ENCODE measurements at places on chromosomes 6 and 20.
A peak's percentile ranks its signal among the peaks of the same experiment; 100 is the strongest.

DNA sequence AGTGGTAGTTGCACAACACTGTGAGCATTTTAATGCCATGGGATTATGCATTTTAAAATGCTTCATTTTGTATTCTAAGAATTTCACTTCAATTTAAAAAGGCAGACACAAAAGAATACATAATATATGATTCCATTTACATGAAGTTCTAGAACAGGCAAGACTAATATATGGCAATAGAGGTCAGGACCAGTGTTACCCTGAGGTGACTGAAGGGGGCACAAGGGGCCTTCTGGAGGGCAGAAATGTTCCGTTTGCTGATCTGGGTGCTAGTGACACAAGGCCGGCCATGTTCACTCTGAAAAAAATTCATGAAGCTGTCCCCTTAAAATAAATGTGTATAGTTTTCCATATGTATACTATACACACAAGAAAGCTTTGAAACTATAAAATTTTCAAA lies 28.5 kb downstream of the TASP1 start:
- DNase-seq, result no peak

DNA sequence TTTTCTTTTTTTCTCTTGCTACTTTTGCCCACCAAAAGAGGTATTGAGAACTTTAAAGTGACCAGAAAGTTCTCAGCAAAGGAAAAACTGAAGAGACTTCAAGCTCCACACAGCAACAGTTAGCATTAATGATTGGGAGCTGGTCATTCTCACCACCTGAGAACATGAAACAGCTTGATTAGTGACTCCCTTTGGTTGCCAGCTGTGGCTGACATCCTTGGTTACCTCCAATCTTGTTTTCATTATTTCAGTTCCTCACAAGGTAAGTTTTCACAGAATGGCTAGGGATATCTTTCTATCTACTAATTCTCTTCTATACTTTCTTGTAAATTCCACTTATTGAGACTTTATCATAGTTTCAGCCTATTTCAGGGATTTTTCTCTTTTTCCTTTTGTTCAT lies 427.9 kb downstream of the QKI start:
- no peak for DNase-seq

DNA sequence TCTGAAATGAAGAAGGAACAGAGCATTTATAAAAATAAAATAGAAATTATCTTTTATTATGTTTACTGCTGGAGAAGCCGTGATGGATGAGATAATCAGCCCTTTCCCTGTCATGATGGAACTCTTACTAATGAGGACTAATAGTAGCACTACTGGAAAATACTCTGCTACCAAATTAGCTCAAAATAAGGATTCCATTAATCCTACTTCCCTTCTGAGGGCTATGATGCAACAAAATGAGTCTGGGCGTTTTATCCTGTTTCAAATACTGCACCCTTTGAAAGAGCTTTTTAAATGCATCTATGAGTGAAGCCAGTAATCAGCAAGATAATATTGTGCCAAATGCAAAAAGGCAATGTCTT lies 59.3 kb upstream of the CARMIL1 start:
- DNase-seq, result no peak

DNA sequence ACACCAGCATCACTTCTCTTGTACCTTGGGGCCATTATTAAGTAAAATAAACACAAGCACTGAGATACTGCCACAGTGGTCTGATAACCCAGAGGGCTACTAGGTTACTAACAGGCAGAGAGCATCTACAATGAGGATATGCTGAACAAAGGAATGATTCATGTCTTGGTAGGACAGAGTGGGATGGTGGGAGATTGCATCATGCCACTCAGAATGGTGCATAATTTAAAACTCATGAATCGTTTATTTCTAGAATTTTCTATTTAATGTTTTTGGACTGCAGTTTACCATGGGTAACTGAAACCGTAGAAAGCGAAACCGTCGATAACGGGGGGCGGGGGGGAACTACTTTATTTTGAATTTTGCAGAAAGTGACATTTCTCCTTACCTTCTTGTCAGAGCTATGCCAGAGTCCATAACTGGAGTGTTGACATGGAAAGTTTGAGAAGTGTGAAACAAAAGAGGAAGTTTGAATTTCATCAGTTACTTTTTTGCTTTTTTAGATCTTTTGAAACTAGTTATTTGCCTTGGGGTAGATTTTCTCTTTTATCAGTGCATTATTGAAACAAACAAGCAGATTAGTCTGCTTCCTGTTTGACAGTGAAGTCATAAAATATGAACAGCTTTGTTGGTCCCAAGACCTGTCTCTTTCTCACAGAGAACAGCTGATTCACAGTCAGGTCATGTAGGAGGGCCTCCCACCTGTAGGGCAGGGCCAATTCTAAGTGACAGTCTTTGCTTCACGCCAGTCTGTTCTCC lies 124.9 kb downstream of the KLHL32 start:
- DNase-seq, result peak; percentile 82

GRCh38 chr6:100379386-100379785 lies 85.3 kb downstream of the SIM1 start:
- DNase-seq, result no peak

- DNase-seq, result no peak
These were observed 18.0 kb downstream of the HRH3 start for GRCh38 chr20:62202083-62202395.

- DNase-seq, result no peak
These were observed 10.0 kb upstream of the LATS1 start for GRCh38 chr6:149727793-149728498.

DNA sequence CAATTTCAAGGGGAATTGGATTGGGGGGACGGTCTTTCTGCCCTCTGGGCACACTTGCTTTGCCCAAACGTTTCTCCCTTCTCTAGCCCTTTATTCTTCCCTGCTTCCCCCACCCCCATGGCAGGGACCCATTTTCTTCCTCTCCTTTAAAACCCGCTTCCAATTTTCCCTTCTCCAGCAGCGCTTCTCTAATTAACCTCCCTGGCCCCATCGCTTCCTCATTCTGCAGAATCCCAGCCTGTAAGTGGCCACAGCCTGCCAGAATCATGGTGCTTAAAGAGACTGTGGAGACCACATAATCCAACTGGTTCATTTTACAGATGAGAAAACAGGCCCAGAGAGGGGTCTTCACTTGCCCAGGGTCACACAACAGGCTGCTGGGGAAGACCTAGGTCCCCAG lies 61.4 kb downstream of the CPNE5 start:
- DNase-seq, result no peak

GRCh38 chr20:24096264-24096663 lies 107.7 kb upstream of the GGTLC1 start:
- no peak for DNase-seq

DNA sequence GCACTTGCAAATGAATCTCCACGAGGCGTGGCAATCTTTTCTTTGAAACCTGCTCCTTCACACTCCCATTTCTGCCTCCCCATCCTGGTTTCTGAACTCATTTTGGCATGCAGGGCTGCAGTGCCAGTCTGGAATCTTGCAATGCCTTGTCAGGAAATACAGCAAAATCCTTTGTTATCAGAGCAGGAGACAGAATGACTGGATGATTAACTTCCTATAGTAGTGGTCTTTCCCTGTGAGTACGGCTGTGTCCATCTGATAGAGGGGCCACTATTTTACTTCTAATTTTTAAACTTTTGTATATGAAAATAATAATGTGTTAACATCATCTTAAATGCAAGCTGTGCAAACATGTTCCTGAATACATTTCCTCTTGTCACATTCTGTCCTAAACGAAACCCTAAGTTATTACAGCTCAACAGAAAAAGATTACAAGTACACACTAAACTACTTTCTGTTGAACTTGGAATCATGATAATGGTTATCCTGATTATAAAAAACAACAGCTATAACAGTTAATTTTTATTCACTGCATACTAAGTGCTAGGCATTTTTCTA lies 140.2 kb downstream of the KIF13A start:
- DNase-seq, result no peak

DNA sequence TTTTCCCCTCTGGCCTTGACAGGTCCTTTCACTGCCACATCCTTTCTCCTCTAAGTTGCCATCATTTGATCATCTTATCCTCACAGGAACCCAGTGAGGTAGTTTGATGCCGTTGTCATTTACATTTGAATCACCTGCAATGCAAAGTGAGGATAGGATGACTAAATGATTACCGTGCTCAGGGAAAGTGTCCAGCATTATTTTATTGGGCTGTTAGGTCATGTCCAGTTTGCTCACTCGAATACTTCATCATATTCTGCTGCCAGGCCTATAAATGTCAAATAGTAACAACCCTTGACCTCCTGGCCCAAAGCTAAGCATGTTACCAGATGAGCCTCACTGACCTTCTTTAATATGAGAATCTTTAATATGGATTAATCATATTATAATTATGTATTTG lies 1068.7 kb upstream of the FLRT3 start:
- no peak for DNase-seq

DNA sequence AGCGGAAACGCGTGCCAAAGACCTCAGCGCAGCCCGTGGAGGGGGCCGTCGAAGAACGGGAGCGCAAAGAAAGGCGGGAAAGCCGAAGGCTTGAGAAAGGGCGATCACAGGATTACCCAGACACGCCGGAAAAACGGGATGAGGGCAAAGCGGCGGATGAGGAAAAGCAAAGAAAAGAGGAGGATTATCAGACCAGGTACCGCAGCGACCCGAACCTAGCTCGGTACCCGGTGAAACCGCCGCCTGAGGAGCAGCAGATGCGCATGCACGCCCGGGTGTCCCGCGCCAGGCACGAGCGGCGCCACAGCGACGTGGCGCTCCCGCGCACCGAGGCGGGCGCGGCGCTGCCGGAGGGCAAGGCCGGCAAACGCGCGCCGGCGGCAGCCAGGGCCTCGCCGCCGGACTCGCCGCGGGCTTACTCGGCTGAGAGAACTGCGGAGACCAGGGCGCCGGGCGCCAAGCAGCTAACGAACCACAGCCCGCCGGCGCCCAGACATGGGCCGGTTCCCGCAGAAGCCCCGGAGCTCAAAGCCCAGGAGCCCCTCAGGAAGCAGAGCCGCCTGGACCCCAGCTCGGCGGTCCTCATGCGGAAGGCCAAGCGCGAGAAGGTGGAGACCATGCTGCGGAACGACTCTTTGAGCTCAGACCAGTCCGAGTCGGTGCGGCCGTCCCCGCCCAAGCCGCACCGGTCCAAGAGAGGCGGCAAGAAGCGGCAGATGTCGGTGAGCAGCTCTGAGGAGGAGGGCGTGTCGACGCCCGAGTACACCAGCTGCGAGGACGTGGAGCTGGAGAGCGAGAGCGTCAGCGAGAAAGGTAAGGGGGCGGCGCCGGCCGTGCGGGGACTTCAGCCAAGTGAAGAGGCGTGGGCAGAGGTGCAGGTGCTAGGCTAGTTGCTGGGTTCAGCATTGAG lies 296.2 kb downstream of the RIMS1 start:
- peak; percentile 20 for DNase-seq

- no peak for DNase-seq
These were observed 363.9 kb downstream of the MAFB start for GRCh38 chr20:40325006-40325568.

Measured in Ammon's horn (tissue), 1 donor.